ENCODE measurements at places on chromosomes 1 and 21.

DNA sequence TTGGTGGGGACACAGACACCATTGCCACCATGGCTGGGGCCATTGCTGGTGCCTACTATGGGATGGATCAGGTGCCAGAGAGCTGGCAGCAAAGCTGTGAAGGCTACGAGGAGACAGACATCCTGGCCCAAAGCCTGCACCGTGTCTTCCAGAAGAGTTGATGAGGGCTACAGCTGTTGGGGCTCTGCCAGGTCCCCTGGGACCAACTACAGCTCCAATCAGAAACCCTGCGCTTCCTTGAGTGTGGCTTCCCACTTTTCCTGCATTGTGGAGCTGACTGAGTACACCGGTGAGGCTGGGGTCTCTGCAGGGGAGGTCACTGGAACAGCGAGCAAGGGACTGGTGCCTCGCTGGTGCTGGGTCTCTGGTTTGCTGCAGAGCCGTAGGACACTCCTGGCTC, 4.5 kb downstream of the ADPRS start:
- DNase-seq: no peak

- no peak for DNase-seq
Observed at GRCh38 chr1:12636098-12636950, 7.6 kb upstream of the AADACL4 start.

DNA sequence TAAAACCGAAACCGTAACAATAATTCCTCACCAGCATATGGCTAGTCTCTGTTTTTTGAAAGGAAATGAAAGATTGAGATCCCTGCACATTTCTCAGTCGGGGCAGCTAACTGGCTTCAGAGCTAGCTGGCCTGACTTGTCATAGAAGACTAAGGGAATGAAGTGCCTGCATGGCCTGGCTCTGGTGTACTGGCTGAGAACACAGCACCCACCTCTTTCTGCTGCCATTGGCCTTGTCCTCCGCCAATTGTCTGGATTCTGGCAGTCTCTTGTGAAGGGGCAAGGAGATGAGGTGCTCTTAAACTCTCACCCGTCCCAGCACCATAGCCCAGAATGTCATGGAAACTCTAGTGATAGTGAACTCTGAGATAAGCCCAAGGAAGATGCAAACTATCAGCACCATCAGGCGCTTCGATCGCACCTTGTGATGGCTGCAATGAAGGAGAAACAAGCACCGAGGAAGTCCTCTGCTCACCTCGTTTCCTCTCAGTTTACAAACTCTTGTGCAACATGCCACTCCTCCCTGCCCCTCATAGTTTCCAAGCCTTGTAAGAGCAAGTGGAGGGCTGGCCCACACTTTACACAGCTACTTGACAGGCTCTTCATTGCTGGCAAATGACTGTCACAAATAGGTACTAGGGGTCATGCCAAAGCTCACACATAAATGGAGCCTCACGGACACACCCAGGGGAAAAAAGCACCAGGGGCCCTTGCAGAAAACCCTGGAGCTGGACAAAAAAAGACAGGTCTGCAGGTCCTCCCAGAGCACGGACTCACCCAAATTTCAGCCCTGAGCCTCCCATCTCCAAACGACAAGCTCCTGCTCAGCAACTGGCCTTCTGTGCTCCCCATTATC, 16.4 kb downstream of the INPP5B start:
- peak; percentile 16 for DNase-seq

GRCh38 chr1:56304975-56305374, 274.4 kb downstream of the PLPP3 start:
- DNase-seq: no peak

- peak; percentile 16 for DNase-seq
Observed at GRCh38 chr1:9494936-9495758, 44.1 kb upstream of the SLC25A33 start.

- no peak for DNase-seq
Observed at GRCh38 chr1:17870679-17871078, 115.5 kb downstream of the ACTL8 start.

GRCh38 chr1:78136680-78137079, 90.9 kb downstream of the GIPC2 start:
- no peak for DNase-seq

GRCh38 chr1:245788886-245789285, 634.1 kb downstream of the KIF26B start:
- no peak for DNase-seq

- no peak for DNase-seq
Observed at GRCh38 chr1:85151446-85151845, 49.4 kb downstream of the SYDE2 start.

All from activated CD8-positive, alpha-beta memory T cell treated with anti-CD3 and anti-CD28 coated beads for 4 hours (primary cell).